Activated CD4-positive, alpha-beta T cell treated with anti-CD3 and anti-CD28 coated beads for 36 hours (primary cell): ENCODE measurements at places on chromosomes 5 and 9. TPM values are rescaled to one million over a fixed set of nuclear protein-coding genes. Genes with fewer than 3 reads are reported as not detected.

GRCh38 chr9:16526380-16526779 is 344.1 kb downstream of the BNC2 start:
- DNase-seq: no peak

DNA sequence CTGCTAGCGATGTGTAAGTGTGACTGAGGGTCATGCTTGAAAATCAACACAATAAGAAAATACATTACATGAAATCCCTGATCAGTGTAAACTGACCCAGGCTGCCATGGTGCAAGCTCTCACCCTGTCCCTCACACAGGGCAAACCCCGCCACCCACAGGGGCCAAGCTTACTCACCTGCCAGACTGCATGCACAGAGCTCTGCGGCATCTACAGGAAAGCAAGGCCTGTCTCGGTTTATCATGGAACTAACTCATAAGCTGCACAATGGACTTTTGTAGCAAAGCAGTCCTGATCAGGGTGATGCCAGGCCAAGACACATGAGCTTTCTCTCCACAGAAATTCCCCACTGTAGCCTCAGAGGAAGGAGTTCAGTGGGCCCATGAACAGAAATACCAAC is 9.7 kb downstream of the IPPK start:
- DNase-seq: no peak

DNA sequence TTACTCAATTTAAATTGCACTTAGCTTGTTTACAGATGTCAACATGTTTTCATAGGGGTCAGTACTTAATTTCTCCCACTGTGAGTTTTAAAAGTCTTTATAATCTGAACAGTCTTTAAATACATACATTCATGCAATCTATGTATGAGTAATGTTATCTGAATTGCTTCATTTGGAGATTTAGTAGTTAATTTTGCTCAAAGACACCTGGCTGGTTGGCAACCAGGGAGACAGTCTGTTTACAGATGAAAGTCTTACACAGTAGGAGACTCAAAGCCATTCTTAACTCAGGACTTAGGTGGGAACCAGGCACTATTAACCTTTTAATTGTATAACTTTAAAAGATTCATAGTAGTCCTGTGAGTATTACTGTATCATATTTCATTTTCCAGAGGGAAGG is 29.3 kb downstream of the DAB2 start:
- no peak for DNase-seq

DNA sequence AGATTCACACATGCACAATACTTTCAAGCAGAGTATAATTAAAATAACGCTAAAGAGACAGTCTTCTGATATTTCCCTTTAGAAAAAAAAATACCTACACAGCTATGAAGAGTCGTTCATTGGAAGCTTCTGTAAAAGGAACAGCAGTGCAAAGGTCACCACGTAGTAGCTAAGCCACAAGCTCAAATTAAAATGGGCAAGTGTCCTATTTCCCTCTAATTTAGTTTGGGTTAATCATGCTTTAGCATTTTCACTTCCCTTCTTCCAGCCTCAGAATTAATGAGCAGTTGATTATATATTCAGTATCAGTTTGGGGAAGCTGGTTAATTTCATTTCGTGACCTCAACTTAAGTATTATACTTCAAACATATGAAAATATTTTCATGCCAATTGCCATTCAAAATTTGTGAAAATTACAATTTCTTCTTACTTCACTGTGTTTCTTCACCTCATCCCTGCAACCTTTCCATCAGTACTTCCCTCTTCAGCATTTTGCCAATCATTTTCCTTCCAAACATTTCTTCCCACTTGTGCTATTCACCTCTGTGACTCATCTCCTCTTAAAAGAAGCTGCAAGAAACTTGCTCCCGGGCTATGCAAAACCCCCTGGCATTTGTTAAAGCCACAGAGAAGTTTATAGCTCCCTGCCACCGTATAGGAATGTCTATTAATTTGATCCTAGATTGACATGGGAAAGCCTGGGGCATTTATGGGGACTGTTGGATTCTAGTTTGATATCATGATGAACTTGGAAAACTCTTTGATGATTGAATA is 83.0 kb downstream of the DMRTA1 start:
- DNase-seq: no peak

- DNase-seq: no peak
Measured at GRCh38 chr9:3200331-3200774, 325.4 kb downstream of the RFX3 start.

GRCh38 chr9:19918630-19919029 is 129.8 kb upstream of the SLC24A2 start:
- no peak for DNase-seq

DNA sequence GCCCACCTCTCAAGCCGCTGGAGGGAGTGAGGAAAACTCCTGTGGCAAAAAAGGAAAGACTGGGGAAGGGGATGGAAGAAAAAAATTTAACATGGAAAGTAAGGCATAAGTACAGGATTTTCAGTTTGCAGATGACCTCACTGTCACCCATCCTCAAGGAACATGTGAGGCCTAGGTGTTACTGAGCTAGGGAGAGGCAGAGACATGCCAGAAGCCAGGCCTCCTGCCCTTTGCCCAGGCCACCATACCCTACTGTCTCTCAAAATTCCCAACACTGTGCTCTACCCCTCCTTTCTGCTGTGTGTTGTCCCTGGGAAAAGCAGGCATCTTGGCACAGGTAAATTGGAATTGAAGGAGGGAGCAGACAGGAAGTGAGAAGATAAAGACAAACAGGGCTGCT is 4.4 kb upstream of the MGAT1 start:
- DNase-seq: no peak

- no peak for DNase-seq
Measured at GRCh38 chr9:82024908-82025307, 36.3 kb downstream of the SPATA31D1 start.

DNA sequence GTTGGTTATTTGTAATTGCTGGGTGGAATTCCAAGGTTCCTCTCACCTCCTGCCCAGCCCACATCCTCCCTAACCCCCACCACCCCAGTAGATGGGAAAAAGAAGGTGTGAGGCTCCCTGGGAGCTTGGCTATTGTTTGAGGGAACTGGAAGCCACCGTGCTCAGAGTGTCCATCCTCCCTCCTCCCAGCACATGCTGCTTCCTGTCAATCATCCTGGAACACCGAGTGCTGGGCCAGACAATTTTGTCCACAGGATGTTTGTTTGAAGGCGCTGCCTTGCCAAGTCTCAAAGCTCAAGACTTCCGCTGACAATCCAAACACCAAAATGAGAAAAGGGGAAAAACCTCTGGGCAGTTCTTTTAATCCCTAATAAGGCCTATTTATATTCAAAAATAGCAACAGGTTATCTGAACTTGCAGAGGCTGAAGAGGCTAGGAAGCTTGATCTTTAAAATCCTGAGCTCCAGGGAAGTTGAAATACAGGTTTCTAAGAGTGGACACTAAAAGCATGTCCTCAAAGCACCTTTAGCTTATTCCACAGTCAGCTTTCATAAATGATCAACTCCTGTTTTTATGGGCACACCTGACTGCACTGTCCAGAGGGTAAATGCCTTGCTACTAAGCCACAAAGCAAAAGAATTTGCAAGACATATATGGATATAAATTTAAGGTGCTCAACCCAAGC is 286.7 kb downstream of the NFIB start:
- no peak for DNase-seq

DNA sequence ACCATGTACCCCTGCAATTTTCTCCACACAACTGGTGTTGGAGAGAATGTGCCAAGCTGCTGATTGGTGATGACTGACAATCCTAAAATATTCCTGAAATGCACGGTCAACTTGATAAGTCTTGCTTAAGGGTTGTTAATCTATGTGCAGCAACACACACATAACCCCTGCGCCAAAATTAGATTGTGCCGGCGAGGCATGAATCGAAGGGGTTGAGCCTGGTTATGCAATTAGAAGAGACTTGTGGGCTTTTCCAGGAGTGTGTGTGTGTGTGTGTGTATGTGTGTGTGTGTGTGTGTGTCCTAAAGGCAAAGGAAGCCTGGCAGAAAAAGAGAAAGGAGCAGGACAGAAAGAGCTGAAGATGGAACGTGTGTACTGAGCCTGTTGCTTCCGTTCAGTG is 22.3 kb downstream of the IRX2 start:
- DNase-seq: no peak

DNA sequence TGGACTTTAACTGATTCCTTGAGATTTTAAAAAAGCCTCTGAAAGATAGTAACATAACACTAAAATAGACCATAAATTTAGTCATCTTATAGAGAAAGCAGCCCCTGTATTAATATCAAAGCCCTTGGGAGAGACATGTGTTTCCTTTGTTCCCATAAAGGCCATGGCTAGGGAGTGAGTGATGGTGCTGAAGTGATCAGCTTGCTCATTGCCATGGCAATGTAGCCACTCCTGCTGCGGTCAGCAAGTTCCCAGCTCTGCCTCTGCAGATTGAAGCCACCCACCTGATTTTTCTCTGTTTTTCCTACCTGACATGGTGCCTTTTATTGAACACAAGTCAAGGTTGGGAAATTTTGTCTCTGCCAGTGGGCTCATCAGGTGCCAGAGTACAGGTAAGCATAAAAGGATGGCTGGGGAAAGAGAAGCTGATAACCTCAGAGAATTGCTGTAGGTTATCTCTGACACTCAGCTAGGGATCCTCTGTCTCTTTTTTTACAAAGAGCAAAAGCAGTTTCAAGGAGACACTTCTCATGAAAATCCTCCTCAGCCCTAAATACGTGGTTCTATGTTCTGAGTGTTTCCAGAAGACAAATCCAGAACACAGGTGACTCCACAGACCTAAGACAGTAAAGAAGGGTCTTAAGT is 296.3 kb upstream of the NMUR2 start:
- no peak for DNase-seq

DNA sequence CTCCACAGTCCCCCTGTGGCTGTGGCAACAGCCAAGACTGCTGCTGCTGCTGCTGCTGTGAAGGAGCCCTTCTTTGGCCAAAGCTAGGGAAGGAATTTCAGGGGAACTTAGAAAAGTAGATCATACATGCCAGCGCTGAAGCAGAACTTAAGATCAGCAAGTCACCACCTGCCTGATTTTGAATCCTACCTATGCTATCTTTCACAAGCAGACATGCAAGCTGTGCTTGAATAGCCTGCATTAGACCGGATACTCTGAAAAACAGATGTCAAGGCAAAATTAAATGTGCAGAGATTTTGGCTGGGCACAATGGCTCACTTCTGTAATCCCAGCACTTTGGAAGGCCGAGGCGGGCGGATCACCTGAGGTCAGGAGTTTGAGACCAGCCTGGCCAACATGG is 99.3 kb upstream of the ZNF366 start:
- no peak for DNase-seq

GRCh38 chr5:62283861-62284260 is 22.1 kb upstream of the KIF2A start:
- DNase-seq: no peak

DNA sequence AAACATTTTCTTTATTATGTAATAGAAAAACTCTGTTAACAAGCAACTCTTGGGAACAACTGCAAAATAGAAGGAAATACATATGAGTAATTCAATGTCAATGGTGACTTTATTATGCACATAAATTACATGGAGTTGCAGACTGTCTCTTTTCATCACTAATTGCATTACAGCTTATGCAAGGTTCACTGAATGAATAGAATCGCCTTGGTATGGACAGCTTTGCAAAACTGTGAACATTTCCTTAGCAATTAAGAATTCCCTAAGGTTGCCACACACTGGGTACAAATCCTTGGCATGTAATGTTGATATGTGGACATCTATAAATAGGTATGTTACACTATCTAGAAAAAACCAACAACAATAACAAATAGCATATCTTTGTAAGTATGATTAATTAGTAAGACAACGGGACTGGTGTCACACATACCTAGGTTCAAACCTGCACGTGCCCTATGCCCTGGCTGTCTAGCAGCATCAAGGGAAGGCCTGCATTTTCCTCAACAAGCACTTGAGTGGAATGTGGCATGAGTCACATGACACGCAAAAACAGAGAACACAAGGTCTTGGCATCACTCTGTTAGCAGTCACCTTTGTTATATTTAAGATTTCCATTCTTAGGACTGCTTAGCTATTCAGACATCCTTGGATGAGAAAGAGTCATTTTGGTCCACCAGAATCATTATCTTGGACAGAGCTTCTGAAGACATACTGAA is 263.9 kb downstream of the CTNND2 start:
- no peak for DNase-seq

KIF4B gene
- 0.05 TPM for total RNA-seq

NR5A1 gene
- not detected for total RNA-seq

INSL6 gene
- total RNA-seq: not detected
